ENCODE measurements at places on chromosomes 7 and 10.

GRCh38 chr7:33156441-33156840, 27.1 kb downstream of the BBS9 start:
- DNase-seq: no peak

GRCh38 chr10:117432866-117433265, 57.6 kb upstream of the PDZD8 start:
- DNase-seq: no peak

DNA sequence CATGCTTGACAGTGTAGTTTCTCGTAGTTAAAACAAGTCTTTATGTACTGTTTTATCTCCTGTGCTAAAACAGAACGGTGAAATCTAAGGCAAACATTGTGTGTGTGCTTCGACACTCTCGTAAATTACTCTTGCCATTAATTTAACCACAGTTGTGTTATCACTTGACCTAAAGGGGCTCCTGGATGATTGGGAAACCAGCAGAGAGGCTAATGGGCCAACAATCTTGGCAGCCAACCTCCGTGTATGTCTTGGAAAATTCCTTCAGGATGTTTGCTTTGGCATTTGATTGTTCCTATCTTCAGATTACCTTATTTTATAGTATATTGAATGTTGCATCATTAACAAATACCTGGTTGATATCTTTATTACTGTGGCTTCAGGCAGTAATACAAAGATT, 409.5 kb downstream of the SDK1 start:
- no peak for DNase-seq

DNA sequence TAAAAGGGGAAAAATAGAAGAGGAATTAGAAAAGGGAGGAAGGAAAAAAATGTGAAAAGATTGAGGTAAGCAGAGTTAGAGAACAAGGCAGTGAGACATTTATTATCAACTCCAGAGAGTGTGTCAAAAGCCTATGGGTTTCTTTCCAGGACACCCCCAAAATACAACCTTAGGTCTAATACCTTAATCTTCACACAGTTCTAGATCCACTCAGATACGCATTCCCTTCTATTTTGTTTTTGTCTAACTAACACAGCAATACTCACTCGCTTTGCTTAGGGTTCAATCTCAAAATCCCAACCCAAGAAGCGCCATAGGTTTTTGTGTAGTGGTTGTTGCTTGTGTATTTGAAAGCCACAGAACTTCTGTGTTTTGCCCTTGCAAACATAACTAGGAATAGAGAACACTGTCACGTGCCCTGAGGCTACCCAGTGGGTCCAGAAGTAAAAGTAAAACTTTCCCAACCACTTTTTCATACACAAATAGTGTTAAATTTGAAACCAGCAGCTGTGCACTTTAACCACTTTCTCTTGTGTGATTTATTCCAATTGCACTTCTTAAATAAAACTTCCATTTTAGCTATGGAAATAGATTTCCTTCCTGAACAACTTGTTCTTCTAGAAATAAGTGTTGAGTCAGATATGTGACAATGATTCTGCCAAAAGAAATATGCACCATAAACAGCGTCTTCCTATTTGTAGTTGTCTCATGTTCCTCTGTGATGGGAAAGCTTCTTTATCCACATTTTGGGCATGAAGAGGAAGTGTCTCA, 414.7 kb upstream of the GHITM start:
- no peak for DNase-seq

- no peak for DNase-seq
These were observed 358.1 kb downstream of the SUGCT start for GRCh38 chr7:40492946-40493345.

GRCh38 chr7:5214641-5215040, 24.6 kb downstream of the WIPI2 start:
- DNase-seq: no peak

All from putamen (tissue), 1 donor.